Pulmonary artery endothelial cell (primary cell): ENCODE measurements at places on chromosomes 1 and 21.
A peak's percentile ranks its signal among the peaks of the same experiment; 100 is the strongest.

DNA sequence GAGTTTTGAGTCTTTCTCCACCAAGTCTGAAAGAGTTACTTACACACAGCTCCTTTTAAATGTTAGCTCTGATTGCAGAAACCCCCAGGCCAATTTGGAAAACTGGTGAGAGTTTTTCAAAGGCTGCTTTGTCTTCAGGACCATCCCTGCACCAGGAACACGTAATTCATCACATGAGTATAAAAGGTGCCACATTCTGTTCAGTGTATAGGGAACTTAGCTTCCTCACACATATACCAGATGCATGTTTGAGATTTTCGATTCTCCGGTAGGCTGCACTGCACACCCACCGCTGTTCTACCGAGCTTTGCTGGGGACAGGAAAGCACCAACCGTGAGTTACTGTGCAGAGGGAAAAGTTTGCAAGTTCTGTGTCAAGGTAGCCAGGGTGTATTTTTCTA is 28.3 kb upstream of the KCNK2 start:
- no peak for DNase-seq

- no peak for DNase-seq
These were observed 853.4 kb downstream of the KCNT2 start for GRCh38 chr1:195754874-195755273.

DNA sequence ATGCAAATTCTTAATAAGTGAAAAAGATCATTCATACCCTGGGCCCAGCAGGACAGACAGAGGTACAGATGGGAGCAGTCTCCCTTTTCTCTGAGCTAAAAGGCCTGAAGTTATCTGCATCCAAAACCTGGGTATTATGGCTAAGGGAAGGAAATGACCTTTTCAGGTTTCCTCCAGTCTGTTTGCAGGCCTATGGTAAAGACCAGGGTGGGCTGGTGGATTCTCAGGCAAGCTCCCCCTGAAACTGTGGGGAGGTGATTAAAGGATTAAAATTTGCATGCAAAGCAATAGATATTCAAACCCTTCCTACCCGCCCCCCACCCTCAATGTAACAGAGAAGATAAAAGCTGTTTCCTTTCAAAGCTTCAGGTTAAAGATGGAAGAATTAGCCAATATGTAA is 471.8 kb upstream of the RUNX1 start:
- DNase-seq, result no peak

DNA sequence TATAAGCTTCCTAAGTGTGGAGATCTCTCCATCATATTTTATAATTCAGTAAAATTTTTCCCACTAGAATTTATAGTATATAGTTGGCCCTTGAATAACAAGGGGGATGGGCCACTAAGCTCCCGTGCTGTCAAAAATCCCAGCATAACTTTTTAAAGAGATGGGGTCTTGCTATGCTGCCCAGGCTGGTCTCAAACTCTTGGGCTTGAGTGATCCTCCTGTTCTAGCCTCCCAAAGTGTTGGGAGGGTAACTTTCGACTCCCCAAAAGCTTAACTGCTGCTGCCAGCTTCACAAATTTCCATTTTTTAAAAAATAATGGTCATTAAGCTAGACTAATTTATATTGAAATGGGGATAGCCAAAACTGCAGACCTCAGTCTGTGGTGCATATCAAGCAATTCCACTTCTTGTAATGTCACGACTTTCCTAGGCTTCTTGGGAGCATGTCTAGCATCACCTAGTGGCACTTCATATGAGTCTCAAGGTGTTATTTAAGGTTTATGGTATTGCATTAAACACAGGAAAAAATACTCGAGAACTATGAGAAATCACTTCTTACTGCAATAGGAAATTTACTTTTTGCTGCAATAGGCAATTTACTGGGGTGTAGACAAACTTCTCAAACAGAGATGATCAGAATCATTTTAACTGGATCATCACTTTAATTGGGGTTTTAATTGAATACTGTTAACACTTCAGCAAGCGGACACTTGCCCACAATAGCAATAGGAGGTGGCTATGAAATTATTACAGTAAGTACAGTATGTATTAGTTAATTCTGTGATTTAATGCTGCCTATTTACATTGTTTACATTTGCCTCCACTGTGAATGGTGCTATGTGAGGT is 19.3 kb upstream of the ACTA1 start:
- DNase-seq, result no peak

DNA sequence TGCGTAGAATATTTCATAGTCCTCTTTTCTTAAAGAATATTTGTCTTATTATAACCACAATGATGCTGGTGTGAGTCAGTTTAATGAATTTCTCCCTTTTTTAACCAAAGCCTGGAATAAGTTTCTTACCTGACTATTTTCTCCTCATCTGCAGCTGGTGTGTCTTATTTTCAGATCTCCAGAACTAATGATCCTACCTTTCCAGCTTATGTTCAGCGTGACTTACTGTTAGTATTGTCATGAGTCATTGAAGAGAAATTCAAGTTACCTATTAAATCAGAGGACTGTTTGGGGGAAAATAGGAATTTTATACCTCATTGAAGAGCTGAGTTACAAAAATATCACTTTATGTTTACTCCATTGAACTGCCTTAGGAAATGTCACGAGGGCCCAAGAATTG is 482.1 kb downstream of the RWDD3 start:
- DNase-seq, result no peak

DNA sequence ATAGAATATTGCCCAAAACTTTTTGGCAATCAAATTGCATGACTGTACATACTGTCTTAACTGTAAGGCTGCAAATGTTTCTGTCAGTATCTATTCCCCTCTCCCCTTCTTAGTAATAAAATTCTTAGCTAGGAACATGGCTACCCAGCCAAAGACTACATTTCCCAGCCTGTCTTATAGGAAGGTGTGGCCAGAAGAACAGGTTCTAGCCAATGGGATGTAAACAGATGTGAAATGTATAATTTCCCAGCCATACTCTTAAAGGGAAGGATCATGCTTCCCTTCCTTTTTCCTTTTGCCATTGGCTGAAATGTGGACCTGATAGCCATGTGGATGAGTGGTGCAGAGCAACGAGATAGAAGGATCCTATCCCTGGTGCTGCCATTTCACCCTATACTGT is 7.0 kb upstream of the HIVEP3 start:
- DNase-seq, result no peak

DNA sequence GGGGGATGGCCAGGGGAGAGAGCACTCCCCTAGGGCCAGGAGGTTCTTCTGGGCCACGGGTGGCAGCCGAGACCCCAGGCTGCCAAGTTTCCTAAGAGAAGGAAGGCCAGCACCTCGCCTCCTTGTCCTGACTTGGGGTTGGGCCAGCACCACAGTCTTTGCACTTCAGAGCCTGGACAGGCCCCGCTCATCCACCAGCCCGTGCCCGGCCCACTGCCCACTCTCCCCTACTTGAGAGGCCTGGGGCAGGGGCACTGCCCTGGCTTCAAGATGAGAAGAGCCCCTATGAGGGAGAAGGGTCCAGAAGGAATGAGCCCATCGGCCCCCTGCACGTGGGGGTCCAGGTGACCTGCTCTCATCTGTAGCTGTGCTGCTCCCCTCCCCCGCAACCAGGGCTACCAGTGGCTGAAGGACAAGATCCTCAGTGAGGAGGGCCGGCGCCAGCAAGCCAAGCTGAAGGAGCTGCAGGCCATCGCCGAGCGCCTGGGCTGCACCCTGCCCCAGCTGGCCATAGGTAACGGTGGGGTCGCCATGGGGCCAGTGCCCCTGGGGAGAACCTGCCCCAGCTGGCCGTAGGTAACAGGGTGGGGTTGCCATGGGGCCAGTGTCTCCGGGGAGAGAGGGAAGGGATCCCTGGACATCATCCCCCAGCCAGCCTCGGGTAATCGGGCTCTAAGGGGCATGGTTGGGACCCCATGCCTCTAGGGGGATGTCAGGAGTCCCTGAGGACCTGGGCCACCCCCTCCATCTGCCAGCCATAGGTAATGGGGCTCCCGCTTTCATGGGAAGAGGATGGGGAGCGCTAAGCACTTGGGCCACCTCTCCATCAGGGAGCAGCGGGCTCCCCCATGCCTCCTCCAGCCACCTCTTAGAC is 50.8 kb downstream of the KCNAB2 start:
- DNase-seq, result no peak

DNA sequence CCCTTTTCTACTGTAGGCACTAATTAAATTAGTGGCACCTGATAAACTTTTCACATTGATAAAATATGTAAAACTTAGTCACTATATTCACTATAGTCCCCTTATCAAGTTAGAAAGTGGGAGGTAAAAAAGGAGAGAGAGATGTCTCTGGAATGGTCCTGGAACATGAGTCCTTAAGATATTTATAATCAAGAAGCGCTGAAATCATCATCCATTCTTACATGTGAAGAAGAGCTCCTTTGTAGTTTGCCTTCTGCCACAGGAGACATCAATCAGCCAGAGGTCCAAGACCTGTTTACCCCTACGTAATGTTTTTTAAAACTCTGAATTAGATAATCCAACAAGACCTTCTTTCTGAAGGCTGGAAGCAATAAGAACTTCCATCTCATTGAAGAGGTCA is 65.3 kb downstream of the GATAD2B start:
- DNase-seq, result no peak

- no peak for DNase-seq
These were observed 97.7 kb downstream of the PGBD5 start for GRCh38 chr1:230328342-230329015.

- no peak for DNase-seq
These were observed 287.7 kb downstream of the SDCCAG8 start for GRCh38 chr1:243543501-243543900.

- no peak for DNase-seq
These were observed 405.0 kb downstream of the MATN1 start for GRCh38 chr1:30318413-30318812.

DNA sequence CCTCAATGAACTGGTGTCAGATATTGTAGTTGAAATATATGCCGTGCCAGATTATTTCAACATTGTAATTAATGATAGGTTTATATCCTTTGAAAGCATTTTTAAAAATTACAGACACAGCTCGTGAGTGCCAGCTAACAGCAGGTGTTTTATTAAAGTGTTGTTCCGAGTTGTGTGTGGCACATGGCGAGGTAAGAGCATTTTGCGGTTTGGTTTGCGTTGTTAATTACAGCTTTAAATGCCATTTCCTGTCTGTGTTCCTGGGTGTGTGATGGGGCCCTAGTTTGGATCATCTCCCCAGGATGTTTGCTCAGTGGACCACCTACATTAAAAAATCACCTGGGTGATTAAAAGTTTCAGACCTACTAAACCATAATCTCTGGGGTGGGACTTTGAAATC is 97.4 kb downstream of the PRDM2 start:
- no peak for DNase-seq

- no peak for DNase-seq
These were observed 14.7 kb downstream of the ATPAF1 start for GRCh38 chr1:46653405-46653958.

DNA sequence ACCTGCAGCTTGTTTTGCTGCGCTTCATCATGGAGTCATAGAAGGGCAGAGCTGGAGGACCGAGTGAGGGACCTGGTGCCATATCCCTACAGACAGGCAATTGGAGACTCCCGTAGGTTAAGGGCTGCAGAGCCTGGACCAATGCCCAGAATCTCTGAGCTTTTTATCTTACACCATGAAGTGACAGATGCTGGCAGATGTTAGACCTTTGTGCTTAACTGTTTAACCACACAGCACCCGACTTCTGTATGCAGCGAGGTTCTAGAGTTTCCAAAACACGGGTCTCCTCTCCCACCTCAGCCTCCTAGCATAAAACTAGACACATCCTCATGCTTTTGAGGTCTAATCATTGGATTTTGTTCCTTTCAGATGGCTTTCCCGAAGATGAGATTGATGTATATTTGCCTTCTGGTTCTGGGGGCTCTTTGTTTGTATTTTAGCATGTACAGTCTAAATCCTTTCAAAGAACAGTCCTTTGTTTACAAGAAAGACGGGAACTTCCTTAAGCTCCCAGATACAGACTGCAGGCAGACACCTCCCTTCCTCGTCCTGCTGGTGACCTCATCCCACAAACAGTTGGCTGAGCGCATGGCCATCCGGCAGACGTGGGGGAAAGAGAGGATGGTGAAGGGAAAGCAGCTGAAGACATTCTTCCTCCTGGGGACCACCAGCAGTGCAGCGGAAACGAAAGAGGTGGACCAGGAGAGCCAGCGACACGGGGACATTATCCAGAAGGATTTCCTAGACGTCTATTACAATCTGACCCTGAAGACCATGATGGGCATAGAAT is 47.6 kb downstream of the B3GALT5 start:
- no peak for DNase-seq

GRCh38 chr1:156502391-156502893 is 1.9 kb upstream of the MEF2D start:
- no peak for DNase-seq

- DNase-seq, result peak; percentile 37
These were observed 6.9 kb upstream of the GPATCH4 start for GRCh38 chr1:156608036-156608674.

DNA sequence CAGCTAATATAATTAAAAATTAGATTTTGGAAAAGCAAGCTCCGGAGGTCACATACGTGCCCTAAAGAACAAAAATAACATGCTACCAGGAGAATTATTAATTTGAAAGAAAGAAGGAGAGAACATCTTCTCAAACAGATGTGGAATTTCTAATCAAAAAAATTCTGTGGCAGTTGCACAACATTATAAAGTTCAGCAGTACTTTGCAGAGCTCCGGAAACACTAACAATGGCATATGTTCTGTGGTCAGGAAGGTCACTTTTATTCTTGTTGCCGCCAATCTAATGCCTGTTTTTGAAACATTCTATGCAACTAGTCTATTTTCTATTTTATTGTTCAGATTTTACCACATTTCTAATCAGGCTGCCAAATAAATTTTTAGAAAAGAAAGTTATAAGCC is 186.8 kb downstream of the SMYD3 start:
- peak; percentile 10 for DNase-seq
